ENCODE measurements at places on chromosomes 2 and 18.

GRCh38 chr2:161124201-161124600, 36.0 kb upstream of the TANK start:
- DNase-seq: no peak

GRCh38 chr18:76462326-76462694, 32.7 kb downstream of the ZNF516 start:
- DNase-seq: no peak

DNA sequence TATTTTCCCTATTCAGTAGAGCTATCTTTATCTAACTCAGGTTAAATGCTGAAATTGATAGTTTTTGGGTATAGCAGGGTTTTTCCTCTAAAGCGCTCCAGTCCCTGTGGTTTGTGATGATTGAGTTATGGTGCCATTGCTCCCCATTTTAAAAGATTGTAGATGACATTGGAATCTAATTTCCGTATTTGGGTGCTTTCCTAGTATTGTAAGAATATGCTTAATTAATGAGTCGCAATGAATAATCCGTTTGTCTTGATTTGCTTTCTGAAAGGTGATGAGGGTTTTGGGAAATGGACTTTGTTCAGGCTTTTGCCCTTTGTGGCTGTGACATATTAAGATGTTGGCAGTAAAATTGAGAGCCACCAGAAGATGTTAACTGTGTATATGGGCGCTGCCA, 3.9 kb downstream of the RPS7 start:
- DNase-seq: no peak

- no peak for DNase-seq
Measured at GRCh38 chr2:217555081-217555876, 447.5 kb downstream of the TNS1 start.

DNA sequence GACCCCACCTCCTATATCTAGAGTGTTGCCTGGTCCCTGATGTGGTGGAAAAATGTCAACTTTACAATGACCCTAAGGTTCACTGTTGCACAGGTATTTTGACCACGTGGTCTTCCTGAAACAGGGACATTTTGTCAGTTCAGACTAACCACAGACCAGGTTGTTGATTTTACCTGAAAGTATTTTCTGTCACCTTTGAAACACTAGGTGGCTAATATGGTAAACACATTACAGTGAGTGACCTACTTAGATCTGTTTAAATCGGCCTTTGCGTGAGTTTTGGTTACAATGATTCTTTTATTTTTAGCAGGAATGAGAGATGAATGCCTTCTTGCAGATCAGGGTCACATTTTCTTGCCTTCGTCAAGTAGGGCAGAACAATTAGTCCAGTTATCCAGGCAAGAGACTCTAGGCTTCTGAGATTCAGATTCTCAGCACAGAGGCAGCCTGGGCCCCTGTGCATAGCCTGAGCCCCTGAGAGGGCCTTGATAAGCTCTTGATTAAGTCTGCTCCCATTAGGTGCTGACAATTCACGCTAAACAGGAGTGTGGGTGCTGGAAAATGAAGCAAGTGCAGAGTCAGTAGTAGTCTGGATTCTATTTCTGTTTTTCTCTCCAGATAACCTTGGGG, 226.2 kb downstream of the KCNS3 start:
- DNase-seq: no peak

GRCh38 chr2:164782323-164782722, 59.3 kb downstream of the COBLL1 start:
- no peak for DNase-seq

DNA sequence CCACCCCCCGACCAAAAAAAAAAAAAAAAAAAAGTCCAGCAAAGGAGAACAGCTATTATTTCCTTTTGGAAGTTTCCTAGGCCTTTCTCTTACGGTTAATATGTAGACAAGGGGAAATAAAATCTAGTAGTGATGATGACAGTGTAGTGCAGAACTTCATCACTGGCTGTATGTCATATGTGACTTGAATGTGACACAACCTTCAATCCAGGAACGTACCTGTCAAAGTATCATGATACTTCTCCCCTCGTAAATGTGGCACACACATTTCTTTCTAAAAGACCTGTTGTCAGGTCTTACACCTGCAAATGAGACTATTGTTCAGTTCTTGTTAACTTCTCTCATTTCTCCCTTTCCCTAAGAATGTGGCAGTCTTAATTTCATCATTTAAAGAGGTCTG, 173.5 kb downstream of the PRPF40A start:
- DNase-seq: no peak

DNA sequence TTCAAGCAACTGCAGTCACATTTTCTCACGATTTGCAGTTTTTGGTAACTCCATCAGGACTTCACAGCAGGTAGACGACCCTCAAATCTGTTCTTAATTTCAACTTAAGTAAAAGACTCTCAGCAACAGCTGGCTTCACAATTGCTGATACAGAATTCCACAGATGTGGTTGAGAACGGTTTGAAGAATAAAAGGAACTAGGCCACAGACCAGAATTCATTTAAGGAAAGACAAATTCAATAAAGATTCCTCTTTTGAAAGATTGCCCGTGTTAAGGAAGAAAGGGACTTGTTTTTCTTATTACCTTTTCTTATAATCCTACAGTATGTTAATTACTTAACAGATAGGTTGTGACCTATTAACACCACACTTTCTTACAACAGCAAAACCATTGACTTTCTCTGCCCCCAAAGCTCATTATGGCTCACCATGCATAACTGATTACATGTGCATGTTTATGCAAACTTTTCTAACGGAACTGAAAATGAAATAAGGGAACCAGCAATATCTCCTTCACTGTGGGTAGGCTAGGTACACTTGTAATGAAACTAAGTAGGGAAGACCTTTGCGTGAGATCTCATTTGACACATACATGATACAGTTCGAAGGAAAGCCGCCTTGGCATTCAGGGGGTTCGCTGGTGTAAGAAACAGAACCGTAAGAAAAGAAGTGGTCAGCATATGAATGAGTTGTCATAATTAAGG, 4.7 kb upstream of the ZNF516 start:
- DNase-seq: no peak

DNA sequence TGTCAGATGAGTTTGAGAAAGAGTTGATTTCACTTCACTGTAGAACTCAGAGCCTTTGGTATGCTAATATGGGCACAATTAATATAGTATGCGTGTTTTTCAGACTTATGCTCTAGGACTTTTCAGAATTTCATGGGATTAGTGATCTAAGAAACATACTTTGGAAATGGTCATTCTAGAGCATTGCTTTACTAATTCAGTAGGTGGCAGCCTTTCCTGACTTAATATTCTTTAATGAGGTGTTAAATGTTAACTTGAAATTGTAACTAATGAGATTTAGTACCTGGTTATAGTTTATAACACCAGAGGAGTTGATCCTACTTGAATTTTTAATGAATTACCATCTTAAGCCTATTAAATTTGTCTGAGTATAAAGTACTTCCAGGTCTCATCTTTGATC, 28.4 kb downstream of the ACTR2 start:
- no peak for DNase-seq

DNA sequence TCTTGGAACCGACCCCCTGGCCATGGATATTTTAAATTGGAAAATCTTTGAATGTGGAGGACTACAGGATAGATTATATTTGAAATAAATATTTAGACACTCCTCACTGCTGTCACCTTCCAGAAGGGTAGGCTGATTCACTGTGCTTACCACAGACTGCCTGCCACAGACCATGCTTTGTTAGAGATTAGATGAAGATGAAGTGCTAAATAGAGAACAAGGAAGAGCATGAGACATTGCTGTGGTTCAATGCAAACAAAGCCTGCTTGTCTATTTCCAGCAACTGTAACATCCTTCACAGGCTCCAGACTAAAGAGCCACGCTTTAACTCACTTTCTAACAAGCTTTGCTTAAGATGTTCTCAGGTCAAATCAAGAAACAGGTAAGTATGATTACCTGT, 81.0 kb upstream of the TMEM17 start:
- DNase-seq: no peak

- no peak for DNase-seq
Measured at GRCh38 chr2:6449343-6449742, 416.4 kb downstream of the CMPK2 start.

DNA sequence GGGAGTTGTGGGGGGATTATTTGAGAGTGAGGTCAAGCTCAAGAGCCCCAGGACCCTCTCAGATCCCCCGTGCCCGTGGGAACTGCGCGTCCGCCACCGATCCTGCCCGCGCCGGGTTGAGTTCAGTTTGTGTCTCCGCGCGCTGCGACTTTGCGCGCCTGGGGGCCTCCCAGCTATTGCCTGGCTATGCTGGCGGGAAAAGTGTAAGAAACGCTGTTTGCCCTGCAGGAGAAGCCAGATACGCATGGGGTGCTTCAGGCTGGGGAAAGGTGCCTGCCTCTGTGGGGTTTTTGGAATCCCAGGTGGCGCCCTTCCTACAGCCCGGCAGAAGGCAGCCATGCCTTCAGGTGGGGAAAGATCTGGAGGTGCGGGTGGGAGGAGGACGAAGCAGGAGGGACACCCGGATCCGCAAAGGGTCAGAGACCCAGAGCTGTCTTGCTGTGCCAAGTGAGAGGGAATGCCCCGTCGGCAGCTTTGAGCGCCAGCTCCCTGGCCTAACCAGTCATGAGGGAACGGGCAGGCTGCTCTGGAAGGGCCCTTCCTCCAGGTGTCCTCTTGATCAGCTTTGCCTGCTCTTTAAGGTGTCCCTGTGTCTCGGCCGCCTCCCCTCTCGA, 22.5 kb downstream of the TEX44 start:
- no peak for DNase-seq

Data from HCT116 (cell line).